ENCODE measurements at places on chromosomes 2 and 18. TPM values are rescaled to one million over a fixed set of nuclear protein-coding genes. Genes with fewer than 3 reads are reported as not detected.

DNA sequence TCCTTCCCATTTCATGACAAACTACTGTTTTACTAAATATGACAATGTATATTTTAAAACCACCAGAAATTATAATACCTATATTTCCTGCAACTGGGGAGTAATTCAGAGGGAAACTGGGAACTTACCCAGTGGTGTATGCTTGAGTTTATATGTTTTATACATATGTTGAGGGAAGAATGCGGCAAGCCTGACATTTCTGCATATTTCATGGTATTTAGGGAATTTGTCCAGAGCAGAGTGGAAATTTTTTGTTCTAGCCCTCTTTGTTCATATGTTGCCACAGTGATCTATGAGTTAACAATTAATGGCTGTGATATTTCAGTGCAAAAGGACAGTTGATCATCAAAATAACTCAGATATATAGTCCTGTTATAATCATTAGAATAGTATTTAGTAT is 230.8 kb upstream of the VWC2L start:
- no peak for DNase-seq

DNA sequence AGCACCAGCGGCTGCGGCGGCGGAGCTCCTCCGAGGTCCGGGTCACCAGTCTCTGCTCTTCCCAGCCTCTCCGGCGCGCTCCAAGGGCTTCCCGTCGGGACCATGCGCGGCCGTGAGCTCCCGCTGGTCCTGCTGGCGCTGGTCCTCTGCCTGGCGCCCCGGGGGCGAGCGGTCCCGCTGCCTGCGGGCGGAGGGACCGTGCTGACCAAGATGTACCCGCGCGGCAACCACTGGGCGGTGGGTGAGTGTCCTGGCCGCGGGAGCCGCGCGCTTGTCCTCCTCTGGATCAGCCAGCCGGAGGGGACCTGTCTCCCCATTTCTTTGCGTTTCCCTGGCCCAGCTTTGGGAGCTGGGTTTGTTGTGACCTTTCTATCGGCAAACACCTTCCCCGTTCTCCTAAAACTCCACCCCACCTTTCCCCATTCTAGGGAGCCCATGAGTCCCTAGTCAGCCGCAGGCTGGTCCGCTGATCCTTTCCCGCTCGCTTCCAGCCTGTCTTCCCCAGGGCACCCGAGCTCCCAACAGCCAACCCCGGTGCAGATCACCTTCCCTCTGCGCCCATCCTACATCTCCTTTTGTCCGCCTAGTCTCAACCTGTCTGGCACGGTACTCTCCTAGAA is 316 bp downstream of the GRP start:
- no peak for DNase-seq

GRCh38 chr18:362311-363290 is 94.8 kb upstream of the THOC1 start:
- no peak for DNase-seq

DNA sequence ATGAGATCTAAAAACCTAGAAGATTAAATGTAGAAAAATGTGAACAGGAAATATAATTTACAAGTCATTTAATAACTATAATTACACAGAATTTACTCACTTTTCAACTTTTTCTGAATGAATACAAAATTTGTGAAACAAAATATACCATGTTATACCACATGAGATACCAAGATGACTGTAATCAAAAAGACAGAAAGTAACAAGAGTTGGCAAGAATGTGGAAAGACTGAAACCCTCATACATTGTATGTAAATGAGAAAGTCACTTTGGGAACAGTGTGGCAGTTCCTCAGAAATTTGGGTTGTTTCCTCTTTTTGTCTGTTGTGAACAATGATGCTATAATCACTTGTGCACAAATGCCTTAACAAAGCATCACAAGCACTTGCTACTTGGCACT is 145.4 kb upstream of the ZNF804A start:
- no peak for DNase-seq

DNA sequence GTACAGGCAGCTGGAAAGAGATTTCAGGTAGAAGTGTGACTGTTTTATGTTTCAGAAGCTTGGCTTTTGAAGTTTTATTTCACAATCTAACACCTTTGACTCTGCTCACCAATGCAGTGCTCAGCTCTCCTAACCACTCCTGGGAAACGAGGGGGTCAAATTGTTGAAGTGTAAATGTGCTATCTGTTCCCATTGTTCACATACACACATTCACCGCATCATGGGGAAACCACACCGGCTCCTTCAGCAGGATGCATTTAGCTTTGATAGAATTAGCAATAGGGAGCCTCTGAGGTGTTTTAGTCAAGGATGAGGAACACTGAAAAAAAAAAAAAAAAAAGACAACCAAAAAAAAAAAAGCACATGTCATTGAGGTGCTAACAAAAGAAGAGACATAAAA is 13.4 kb upstream of the DLGAP1 start:
- no peak for DNase-seq

GRCh38 chr2:164697688-164698461 is 76.6 kb upstream of the GRB14 start:
- DNase-seq, result no peak

DNA sequence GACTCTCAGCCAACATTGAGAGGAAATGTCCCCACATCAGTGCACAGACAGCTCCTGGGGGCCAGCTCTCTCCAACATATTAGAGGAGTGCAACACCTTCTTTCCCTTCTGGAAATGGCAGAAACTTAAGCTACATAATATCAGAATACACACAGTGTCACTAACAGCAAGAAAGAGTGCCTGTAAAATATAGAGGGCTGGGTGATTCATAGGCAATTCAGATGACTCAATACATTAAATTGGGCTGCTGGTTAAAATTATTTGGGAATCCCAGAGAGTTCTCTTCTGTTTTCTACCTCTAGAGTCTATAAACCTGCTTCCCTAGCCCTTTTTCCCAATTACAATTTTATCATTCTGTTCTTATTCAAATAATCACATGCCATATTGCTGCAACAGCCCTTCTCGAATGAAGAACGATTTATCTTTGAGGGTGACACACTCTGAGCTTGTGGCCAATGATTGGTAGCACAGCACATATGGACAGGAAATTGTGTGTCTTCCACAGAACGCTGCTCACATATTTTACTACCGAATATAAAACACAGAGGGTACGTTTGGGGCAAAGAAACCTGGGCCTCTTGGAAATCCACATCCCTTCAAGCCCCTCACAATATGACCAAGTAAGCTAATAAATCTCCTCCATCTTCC is 381.2 kb downstream of the MBD2 start:
- no peak for DNase-seq

GRCh38 chr2:114025030-114025429 is 135.1 kb downstream of the ACTR3 start:
- DNase-seq, result no peak

GRCh38 chr18:79789091-79789891 is 8.4 kb upstream of the KCNG2 start:
- no peak for DNase-seq

DNA sequence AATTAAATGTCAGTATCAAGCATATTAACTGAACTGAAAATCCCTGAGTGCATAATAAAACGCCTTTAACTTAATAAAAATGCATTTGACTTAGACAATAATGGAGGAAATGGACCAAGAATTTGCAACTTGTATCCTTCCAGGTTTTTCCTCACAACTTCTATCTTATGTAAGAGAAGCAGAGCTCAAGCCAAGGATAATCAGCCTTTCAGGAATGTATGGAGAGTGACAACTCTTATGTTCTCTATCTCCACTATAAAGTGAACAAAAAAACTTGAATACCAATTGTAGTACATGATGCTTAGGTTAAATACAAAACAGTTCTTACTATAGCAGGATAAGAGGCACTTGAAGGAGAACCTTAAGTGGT is 64.8 kb upstream of the CYP26B1 start:
- DNase-seq, result no peak

GRCh38 chr2:284896-285492 is 2.9 kb downstream of the ALKAL2 start:
- DNase-seq, result no peak

DNA sequence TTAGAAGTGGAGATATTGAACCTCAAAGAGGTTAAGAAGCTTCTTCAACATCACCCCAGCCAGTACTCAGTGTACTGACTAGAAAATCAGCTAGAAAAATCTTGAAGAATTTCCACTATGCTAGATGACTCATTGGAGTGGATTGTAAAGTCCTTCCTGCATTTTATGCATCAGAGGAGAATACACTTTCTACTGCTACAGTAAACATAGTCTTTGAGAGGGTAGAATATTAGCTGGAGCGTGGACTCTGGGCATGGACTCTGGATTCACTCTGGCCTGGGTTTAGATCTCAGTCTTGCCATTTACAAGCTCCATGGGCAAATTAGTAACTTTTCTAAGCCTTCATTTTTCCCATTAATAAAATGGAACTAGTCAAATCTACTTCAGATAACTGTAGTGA is 215.9 kb downstream of the IRS1 start:
- DNase-seq, result no peak

Gene UCN
- 1.8 TPM for total RNA-seq

Gene UGT1A3
- total RNA-seq, result not detected

Gene DNAH6
- total RNA-seq, result not detected

Gene CNTNAP5
- not detected for total RNA-seq

Gene COLEC12
- 4.9 TPM for total RNA-seq

Gene GALNT3
- 0.10 TPM for total RNA-seq

Gene LYG1
- not detected for total RNA-seq

Gene NEMP2
- total RNA-seq, result 2.4 TPM

Gene FSHR
- total RNA-seq, result 0.42 TPM
